Activated naive CD4-positive, alpha-beta T cell treated with Interleukin-2 at 50 U/mL for 16 hours (primary cell): ENCODE measurements at places on chromosomes 4 and X.

DNA sequence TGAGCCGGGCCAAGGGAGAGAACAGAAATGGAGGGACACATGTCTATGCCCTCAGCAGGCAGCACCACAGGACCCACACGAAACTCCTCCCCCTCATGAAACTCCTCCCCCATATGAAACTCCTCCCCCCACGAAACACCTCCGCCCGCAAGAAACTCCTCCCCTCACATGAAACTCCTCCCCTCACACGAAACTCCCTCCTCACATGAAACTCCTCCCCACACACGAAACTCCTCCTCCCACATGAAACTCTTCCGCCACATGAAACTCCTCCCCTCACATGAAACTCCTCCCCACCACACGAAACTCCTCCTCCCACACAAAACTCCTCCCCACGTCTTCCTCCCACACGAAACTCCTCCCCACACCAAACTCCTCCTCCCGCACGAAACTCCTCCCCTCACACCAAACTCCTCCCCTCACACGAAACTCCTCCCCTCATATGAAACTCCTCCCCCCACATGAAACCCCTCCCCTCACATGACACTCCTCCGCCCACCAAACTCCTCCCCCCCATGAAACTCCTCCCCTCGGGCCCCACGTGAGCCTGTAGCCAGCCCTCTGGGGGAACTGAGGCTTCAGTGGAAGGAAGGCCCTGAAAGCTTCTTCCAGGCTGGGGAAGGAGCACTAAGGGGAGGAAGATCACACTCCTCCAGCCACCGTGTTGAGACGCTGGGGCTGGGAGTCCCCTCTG, 15.2 kb downstream of the ADRA2C start:
- no peak for DNase-seq

DNA sequence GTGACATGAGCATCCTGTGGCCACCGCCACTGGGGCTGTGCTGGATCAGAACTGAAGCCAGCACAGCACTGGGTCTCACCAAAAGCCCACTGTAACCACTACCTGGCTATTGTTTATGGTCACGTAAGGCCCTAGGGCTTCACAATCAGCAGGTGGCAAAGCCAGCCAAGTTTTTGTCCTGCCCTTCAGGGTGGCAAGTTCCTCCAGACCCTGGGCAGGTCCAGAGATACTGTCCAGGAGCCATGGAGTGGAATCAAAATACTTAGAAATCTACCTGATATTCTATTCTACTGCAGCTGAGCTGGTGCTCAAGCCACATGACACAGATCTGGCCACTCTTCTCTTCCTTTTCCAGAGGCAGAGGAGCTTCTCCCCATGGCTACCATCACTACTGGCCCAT, 121.2 kb upstream of the CXXC4 start:
- no peak for DNase-seq

DNA sequence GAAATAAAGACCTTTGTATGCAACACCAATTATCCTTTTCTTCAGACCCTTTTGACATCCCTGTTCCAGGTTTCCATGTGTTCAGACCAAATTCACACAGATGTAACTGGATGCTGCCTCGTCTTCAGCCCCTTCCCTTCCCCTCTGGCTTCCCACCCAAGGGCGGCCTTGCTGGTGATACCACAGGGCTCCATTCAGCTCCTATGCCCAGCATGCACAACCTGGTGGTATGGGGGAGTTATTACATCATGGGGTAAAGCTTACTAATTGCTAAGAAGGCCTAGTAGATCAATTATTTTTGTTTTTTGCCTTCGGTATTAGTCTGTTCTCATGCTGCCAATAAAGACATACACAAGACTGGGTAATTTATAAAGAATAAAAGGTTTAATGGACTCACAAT, 317.0 kb upstream of the CXXC4 start:
- no peak for DNase-seq

GRCh38 chrX:40154250-40154852, 56.6 kb upstream of the BCOR start:
- DNase-seq = no peak

GRCh38 chrX:17355976-17356375, 19.0 kb upstream of the NHS start:
- DNase-seq = no peak

DNA sequence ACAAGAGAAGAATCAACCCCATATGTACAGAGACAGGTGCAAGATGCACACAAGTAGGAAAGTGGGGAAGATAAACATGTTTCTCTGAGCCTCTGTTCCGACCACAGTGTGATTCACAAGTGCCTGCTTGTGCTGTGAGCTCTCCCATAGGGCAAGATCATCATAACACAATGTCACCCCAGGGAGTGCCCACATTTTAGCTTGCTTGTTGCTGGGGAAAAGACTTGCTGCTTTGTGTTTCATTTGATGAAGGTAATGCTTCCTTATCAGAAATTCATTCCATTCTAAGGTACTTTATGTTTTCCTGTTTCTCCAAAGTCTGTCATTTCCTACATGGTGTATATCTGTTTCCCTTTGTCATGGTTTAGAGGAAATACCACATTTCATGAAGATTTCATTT, 304.5 kb upstream of the DIPK2B start:
- no peak for DNase-seq

- DNase-seq = no peak
Observed at GRCh38 chrX:148270499-148270898, 229.9 kb upstream of the AFF2 start.

- no peak for DNase-seq
Observed at GRCh38 chrX:109954955-109955354, 48.0 kb upstream of the TMEM164 start.

DNA sequence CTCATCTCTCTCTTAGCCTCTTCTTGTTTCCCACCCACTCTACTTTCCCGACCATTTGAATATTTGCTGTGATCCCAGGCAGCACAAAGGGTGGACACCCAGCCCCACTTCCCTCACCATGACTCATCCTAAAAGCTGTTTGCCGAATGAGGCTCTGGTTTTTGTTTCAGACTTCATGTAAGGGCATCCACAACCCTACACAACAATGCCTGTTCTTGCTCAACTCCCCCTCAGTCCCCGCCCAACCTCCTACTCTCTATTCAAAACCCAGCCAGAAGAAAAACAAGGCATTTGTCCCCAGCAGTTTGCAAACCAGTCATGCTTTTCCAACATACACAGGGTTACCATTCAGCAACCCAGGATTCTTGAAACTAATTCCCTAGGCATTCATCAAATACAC, 516.5 kb upstream of the CNKSR2 start:
- no peak for DNase-seq

DNA sequence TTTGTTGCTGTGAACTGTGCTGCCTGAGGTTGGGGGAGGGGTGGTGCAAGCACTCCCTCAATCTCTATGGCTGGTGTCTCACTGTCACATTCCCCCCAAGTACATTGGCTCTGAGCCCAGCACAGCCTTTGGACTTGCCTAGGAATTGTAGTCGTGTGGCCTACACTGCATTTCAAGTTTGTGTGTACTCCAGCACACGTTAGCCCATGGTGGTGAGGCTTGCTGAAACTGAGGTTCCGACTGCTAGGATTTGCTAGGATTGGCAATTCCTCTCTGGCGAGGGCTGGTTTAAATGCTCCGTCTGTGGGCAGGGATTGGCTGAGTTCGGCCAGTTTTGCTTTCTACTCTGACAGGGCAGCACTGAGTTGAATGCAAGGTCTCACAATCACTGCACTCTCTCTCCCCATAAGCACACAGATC, 121.7 kb upstream of the CXXC4 start:
- no peak for DNase-seq

DNA sequence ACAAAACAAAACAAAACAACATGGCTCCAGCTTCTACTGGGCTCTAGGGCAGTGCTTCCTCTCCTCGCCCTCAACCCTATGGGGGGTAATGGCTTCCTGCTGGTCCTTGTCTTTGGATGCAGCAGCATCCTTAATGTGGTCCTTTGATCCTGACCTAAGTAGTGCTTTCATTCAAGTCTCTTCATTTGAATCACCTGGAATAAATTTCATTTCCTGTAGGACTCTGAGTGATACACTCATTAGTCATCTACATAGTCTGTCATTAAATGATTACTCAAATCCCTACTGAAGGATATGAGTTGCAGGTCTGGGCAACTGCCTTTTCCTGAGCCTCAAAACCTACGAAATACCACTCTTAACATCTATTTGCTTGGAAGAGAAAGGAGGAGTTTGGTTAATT, 54.5 kb downstream of the RHOH start:
- DNase-seq = no peak

DNA sequence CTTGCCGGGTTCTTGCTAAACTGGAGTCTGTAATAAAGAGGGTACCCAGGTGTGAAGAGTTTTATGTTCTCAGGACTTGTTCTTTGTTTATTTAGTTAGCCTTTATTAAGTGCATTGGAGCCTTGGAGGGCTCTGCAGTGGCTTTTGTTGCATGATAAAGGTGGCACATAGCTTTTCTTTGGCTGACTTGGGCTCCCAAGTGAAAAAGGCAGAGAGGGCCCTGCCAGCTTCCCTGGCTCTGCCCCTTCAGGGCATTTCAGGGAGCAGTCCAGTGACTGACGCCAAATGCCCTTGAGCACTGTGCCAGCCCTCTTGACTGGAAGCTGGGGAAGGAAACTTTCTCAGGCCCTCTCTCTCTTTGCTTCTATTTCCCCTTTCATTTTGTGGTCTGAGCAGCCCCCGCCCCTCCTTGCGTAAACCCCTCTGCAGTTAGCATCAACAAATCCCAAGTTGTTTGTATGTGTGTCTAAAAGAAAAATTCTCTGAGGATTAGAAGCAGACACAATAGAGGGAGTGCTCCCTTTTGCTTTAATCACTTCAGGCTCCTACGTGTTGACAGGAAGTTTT, 152.2 kb downstream of the NHS start:
- no peak for DNase-seq

DNA sequence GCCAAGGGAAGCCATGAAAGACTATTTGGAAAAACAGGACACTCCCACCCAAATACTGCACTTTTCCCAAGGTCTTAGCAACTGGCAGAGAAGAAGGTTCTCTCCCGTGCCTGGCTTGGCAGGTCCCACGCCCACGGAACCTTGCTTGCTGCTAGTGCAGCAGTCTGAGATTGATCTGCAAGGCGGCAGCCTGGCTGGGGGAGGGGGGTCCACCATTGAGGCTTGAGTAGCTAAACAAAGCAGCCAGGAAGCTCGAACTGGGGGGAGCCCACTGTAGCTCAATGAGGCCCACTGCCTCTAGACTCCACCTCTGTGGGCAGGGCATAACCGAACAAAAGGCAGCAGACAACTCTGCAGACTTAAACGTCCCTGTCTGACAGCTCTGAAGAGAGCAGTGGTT, 91.3 kb upstream of the TRPC5OS start:
- no peak for DNase-seq

GRCh38 chr4:7103607-7104365, 35.9 kb upstream of the GRPEL1 start:
- no peak for DNase-seq

DNA sequence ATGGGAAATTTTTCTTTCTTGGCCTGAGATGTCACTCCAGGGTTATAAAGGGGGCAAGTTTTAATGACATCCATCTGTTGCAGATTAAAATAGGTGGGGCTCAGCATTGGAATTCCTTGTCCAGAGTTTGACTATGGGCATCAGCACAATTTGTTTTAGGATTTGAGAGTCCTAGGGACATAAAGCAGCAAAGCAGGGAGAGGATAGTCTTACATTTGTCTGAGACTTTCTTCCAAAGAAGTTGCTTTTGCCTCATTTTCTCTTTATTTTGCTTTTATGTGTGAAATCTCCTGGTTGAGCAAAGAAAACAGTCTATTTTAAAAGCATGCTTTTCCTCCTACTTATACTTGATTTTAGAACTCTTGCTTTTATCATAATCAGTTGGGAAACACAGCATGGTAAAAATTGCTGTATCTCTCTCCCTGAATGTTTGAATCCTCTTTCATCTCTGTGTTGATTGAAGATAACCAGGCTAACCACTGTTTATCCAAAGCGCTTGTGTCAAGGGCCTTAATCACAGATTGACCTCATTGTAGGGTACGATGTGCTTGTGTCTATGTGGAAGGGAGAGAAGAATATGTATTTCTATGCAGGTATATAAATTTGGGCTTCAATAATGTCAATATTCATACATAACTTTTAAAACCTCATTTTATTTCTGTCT, 121.5 kb downstream of the ANK2 start:
- no peak for DNase-seq

GRCh38 chr4:136742333-136742732, 790.0 kb downstream of the PCDH18 start:
- DNase-seq = no peak

- DNase-seq = no peak
Observed at GRCh38 chr4:10107111-10108091, 9.2 kb downstream of the WDR1 start.

- DNase-seq = no peak
Observed at GRCh38 chrX:151178746-151179145, 2.4 kb downstream of the GPR50 start.

DNA sequence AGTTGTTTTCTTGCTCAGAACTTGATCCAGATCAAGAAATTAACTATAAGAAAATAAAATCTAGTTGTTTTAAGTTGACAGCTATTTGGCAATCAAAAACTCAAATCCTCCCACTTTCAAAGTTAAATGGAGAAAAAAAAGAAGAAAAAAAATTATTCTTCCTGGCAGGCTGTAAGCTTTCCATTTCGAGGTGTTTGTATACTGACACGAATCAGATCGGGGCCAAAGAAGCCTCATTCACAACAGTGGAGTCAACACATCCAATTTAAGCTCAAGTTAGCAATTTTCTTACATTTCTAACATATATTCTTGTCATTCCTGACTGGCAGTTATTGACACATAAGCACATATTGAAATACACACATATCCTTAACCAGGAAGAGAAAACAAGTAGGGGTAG, 119.4 kb downstream of the UNC5C start:
- DNase-seq = no peak

DNA sequence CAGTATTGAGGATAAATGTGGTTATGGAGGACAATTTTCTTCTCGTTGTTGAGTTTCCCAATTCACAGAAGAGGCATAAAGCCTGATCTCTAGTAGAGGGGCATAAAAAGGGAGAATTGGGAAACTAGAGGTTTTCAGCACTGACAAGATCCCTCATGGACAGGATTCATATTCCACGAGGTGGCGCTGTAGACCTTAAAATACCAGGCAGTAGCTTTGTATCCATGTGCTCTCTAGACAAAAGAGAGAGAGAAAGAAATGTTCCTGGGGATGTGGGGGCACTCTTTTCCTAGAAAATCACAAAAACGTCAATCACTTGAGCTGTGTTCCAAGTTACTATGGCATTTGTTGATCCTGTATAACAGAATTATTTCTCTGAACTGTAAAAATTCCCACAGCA, 128.3 kb downstream of the MAGEE1 start:
- no peak for DNase-seq

GRCh38 chr4:164384416-164384815, 369.5 kb upstream of the SMIM31 start:
- DNase-seq = no peak

GRCh38 chrX:16774746-16775145, 11.5 kb upstream of the TXLNG start:
- DNase-seq = no peak
